ENCODE measurements at places on chromosomes 11 and 22.

DNA sequence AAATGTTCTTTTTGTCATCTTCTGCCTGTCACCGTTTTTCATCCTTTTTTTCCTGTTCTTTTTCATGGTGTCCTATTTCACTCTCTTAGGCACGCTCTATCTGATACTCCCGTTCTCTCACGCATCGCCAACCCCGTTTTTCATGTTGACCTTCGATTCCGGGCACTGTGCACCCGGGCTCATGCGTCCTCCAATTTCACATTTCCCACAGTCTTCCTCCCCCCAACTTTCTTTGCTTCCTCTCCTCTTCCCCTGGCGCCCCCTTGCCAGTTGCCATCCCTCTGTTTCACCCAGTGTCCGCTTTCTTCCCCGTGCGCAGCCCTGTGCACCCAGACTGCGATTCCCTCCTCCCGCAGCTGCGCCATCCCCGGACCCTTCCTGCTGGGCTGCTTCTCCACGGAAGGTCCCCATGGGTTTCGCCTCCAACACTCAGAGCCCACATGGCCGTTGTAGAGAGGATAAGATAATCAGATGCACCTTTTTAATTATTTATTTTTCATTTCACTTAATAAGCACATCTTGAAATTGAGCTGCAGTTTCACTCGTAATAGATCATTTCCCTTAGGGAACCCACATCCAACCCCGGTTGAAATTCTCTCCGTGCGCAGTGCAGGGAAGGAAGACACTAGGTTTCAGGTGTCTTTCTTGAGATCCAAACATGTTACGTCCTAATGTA is 791.1 kb downstream of the NTM start:
- no peak for DNase-seq

DNA sequence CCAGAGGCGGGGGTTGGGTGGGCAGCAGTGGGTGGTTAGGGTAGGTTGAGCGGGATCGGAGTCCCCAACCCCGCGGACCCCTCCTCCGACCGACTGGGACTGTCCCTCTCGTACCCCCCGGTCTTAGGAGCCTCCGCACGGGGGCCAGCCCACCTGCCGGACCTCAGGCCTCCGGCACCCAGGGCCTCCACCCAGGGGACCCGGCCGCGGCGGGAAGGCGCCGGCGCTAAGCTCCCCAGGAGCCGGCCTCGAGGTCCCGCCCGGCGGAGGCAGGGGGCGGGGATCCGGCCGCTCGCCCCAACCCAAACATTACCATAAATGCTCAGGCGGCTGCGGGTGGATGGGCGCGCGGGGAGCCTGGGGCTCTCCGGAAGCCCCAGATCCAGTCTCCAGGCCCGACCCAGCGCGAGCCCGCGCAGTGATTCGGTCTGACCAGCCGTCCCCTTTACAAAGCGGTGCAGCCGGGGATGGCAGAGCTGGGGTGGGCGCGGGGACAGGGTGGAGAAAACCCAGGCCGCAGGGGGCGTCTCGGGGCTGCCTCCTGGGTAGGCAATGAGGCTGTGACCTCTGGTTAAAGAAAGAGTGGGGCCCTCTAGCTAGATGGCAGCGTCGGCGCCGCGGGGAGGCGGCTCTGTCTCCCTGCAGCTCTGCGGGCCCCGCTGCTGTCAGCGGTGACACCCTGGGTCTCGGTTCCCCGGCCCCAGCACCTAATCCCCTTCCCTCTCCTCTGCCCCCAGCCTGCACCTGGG is 4.0 kb upstream of the MCAM start:
- no peak for DNase-seq

DNA sequence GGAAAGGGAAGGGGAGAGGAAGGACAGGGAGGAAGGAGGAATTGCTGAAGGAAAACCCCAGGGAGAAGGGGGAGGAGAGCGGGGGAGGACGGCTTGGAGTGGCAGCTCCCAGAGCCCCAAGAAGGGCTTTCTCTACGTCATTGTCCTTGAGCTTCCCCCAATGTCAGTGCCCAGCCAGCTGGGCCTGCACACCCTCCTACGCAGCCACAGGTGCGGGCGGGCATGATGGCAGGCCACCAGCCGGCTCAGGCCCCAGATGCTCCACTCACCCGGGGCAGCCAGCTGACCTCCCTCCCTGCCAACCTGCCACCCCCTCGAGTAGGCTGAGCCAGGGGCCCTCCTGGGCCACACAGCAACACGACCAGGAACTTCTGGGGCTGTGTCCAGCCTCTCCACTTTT is 11.2 kb downstream of the SYT7 start:
- no peak for DNase-seq

DNA sequence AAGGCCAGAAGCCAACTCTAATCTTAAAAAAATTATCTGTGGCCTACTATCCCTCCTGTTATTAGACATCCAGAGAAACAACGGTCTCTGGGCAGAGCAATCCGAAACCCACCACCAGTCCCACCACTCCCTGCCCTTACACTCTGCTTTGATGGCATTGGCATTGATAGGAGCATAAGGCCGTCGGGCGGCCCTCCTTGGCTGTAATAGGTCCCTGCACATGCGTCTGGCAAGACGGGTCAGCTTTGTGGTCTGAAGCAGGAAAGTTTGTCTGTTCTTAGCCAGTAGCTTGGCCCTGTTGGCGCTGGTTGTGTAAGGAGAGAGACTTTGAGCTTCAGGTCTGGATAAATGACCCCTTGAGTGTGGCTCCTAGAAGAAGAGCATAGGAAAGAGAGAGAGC is 3.8 kb upstream of the TUT1 start:
- no peak for DNase-seq

GRCh38 chr11:33013755-33014154 is 1.9 kb upstream of the DEPDC7 start:
- peak; percentile 66 for DNase-seq

DNA sequence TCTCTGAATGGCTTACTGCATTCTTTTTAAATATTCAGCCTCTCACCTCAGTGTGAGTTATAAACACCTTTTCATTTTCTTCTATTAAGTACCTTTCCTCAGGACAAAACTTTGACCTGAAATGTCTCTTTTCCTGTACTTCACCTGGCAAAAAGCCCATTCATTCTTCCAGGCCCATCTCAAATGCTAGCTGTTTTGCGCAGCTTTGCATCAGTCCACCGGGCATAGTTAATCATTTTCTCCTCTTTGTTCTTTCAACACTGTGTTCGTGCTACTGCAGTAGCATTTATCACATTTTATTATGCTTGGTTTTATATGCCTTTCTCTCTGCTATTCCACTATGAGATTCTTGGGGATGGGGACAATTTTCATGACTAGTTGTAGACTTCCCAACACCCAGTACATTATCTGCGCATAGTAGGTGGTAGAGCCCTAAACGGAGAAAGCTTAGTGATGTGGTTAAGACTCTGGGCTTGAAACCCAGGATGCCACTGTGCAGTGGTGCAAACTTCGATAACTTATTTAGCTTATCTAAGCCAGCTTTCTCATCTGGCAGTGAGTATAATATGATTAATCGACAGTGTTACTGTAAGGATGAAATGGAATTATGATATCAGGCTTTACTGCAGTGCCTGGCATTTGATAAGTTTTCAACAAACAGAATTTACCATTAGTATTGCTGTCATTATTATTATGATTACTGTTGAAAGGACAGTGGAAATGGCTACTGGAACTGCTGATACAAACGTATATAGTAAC is 695.7 kb downstream of the NELL1 start:
- DNase-seq: no peak

GRCh38 chr11:71466358-71466757 is 13.4 kb downstream of the NADSYN1 start:
- no peak for DNase-seq

- no peak for DNase-seq
Observed at GRCh38 chr11:64970731-64971151, 1.2 kb downstream of the MAJIN start.

DNA sequence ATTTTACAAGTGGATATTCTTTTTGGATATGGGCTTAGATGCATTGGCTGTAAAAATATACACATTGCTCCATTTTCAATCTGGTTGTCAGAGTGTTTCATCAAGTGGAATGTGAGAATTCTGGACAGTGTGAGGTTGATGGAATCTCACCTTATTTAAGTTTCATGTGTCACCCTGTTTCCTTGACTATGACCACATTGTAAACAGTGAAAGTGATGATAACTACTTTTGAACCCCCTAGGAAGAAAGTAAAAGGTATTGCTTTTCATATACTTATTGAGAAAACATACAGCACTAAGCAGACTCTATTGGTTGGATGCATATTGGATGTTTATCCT is 490.5 kb upstream of the RAG2 start:
- no peak for DNase-seq

GRCh38 chr22:30150212-30150611 is 69.9 kb downstream of the HORMAD2 start:
- DNase-seq: no peak

DNA sequence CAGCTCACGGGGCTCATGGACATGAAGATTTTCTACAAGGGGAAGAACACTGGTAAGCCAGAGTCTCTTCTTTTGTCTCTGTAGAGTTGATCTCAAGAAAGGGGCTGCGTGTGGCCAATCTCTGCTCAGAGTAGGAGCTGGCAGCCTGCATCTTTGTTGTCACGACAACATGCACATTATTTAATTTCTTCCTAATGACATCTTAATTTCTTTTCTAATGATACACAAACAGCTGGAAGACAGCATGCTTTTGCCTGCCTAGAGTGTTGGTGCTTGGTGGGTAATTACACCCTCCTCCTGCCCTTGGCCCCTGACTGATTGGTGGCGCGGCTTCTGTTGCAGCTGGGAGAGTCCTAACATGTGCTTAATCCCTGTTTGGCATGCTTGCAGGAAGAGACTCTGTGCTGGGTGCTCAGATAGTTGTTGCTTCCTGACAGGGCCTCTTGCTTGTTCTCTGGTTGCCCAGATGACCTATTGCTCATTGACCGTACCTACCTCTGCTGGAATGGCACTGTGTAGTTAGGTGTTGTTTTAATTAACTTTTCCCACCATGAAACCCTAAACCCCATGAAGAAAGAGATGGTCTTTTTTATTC is 106.9 kb upstream of the SORL1-AS1 start:
- no peak for DNase-seq

DNA sequence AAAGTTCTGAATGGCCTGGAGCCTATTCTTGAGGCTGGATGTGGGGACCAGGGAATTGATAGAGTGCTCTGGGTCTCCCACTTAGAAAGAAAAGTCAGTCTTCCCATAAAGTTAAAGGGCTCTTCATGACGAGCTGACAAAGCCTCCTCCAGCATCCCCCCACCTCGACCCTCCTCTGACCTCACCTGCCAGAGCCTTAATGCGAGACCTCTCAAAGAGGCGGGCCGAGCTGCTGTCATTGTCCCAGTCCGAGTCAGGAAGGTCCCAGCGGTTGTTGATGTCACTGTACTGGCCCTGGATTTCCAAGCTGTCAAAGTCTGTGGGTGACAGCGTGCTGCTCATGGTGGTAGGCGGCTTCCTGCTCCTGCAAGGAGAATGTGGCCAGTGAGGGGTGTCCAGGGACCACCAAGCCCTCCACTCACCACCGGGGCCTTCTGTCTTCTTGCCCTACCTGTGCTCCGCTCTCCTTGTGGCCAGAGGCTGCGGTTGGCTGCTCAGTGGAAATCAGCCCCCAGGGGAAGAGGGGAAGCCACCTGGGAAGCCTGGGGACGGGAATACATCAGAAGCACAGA is 8.0 kb downstream of the SPTBN2 start:
- DNase-seq: no peak

DNA sequence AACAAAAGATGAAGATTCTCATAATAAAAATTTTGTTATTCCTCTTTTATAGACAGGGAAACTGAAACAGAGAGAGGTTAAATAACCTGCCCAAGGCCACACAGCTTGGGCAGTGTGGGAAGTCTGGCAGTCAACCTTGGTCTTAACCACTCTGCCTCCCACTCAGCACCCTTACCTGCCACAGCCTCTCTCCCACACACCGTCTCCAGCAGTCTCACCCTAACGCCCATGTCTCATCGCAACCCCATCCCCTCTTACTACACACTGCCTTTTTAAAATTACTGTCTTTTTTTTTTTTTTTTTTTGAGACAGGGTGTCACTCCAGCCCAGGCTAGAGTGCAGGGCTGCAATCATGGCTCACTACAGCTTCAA is 25.0 kb downstream of the ARRB1 start:
- DNase-seq: no peak

DNA sequence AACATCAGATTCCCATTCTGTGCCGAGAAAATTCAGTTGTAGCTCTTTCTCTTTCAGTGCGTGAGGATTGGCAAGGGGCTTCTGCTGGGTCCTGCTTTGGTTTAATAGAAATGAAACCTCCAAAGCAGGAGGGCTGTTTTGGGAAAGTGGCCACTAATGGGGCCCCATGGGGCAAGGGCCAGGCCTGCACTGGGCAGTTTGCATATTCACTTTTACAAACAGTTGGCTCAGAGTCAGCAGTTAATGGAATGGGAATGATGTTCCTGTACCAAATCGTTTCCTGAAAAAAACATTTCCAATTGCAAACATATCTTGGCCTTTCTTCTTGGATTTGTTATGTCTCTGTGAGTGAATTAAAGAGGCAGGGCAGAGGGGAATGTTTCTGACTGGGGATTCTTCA is 92.1 kb downstream of the PARVA start:
- DNase-seq: no peak

DNA sequence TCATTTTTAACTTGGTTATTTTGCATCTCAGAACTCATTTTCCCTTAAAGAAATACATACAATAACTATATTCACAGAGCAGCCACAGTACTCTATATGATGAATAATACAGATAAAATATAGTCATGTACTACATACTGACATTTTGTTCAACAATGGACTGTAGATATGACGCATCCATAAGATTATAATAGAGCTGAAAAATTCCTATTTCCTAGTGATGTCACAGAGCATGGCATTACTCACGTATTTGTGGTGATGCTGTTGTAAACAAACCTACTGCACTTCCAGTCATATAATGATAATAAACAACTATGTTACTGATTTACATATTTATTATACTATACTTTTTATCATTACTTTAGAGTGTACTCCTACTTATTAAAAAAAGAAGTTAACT is 38.7 kb downstream of the NARS2 start:
- DNase-seq: no peak

- DNase-seq: no peak
Observed at GRCh38 chr11:122115524-122116379, at the start of gene BLID. Gene BLID, minus strand, starts transcription at chr11:122116215. Its CDS starts 293 bp downstream, at chr11:122115922.

- DNase-seq: no peak
Observed at GRCh38 chr11:93251922-93252321, 54.1 kb upstream of the SLC36A4 start.

GRCh38 chr11:15956302-15956701 is 400.0 kb downstream of the SOX6 start:
- DNase-seq: no peak

GRCh38 chr11:44505581-44506054 is 59.8 kb upstream of the CD82 start:
- DNase-seq: no peak

DNA sequence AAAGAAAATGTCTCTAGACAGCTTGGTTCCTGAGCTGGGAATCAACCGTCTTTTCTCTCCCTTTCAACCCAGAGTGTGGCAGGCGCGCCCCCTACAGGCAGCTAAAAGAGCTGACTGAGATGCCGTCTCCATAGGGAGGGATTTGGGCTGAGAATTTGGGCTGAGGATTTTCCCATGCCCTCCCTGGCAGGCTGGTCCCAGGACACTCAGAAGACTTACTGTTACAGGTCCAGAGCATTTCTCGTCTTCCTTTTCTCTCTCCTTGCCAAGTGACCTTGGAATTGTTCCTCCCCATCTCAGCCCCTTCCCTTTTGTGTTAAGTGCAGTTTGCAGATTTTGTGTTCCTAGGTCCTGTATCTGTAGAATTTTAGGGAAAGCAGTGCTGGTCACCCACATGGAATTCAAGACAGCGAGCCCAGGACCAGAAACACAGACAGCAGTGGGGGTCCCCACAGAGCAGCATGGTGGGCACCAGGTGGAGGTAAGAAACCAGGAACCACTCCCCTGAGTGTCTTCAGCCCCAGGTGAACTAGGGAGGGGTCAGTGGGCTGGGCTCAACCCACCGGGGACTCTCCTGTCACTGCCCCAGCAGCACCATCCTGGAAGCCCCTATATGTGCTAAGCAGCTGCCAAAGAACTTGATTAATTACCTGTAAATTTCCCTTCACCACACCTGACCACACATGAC is 9.9 kb upstream of the IGLL5 start:
- peak; percentile 22 for DNase-seq
